ENCODE measurements at places on chromosomes 4 and X. TPM values are rescaled to one million over a fixed set of nuclear protein-coding genes. Genes with fewer than 3 reads are reported as not detected.

DNA sequence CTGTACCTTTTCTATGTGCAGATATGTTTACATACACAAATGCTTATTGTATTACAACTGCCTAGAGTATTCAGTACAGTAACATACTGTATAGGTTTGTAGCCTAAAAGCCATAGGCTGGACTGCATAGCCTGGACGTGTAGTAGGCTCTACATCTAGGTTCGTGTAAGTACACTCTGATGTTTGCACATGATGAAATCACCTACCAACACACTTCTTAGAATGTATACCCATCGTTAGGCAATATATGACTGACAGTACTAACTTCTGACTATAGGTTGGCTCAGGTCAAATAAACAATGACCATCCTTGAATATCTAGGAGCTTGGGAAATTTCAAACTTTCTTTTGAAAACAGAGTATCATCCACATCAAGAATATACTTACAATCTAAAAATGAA is 139.0 kb downstream of the CORIN start:
- no peaks in the 10 kb centered on the region for H3K4me1 ChIP-seq
- no peaks in the 10 kb centered on the region for H3K36me3 ChIP-seq
- H3K27ac ChIP-seq, result no peak overlapping the region

Gene ATOH1
- total RNA-seq, result not detected

Gene MID2
- 17.9 TPM for total RNA-seq

GRCh38 chrX:14934423-14934822 is 61.2 kb downstream of the MOSPD2 start:
- no peaks in the 10 kb centered on the region for H3K36me3 ChIP-seq
- no peak for DNase-seq
- H3K4me3 ChIP-seq, result no peak overlapping the region
- H3K27ac ChIP-seq, result no peak overlapping the region
- no peaks in the 10 kb centered on the region for H3K4me1 ChIP-seq

Gene AIMP1
- total RNA-seq, result 30.4 TPM

Data from esophagus squamous epithelium (tissue), 5 donors.